Mesenchymal stem cell (in vitro differentiated cells and primary cell): ENCODE measurements at places on chromosomes 4 and X.

- DNase-seq: no peak
Observed at GRCh38 chr4:176566769-176567168, 226.0 kb downstream of the VEGFC start.

- DNase-seq: no peak
Observed at GRCh38 chr4:81432825-81433224, 38.9 kb downstream of the RASGEF1B start.

- no peak for DNase-seq
Observed at GRCh38 chr4:67668315-67668714, 32.6 kb downstream of the UBA6 start.

DNA sequence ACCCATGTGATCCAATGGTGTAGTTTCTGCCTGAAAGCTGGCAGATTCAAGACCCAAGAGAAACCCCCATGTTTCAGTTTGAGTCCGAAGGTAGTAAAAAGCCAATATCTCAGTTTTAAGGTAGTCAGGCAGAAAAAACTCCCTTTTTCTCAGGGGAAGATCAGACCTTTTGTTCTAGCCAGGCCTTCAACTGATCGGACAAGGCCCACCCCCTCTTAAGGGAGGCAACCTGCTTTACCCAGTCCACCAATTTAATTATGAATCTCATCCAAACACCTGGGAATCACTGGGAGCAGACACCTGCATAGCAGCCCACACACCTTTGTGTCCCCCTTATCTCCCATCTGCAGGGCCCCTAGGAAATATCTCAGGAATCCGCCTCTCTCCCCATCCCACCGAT is 322.0 kb downstream of the STK32B start:
- no peak for DNase-seq

DNA sequence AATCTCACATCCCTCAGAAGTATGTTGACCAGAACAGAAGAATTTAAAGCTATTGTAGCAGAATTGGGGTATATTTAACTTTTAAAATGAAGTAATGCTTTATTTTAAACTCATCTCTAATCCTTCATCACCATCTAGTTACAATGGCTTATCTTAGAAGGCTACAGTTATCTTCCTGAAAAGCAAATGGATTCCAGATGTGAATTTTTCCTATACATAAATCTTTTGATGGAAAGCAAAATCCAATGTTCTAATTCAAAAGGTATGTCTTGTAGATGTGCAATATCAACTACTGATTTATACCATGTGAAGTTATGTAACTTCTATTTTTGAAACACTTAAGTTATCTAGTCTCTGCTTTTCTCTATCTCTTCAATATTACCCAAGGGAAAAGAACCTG is 47.6 kb downstream of the CCNG2 start:
- no peak for DNase-seq

DNA sequence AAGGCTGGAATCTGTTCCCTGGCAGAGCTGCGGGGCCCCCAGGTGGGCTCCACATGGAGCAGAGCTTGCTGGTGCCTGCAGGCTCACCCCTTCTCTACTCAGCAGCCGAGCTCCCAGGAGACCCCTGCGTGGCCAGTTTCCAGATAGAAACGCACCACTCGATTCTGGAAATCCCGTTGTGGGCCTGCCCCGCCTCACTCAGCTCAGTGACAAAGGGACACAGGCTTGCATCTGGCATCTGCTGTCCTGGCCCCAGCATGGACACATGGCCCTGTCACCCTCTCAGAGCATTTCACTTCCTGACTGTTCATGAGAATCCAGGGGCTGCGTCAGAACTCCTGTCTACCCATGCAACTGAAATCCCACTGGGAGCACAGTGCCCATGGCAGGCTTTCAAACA is 20.5 kb upstream of the C4orf50 start:
- DNase-seq: no peak

DNA sequence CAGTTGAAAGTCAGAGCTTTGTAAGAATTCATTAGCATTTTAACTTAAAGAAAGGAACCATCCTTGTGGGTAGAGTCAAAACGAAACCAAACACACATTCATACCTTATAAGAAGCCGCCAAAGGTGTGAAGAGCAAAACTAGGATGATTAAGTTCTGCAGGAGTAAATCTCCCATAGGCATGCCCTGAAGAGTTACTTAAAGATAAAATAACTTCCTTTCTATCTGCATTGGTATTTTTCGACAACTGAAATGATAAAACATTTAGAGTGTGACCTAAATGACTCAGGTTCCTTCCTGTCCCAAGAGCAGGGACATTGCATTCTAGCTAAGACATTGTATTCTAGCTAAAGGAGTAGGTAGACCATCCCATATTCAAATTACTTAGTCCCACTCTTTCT is 75.3 kb downstream of the BCOR start:
- DNase-seq: no peak

GRCh38 chr4:56979421-56980072 is 851 bp downstream of the POLR2B start:
- DNase-seq: peak; percentile 76

DNA sequence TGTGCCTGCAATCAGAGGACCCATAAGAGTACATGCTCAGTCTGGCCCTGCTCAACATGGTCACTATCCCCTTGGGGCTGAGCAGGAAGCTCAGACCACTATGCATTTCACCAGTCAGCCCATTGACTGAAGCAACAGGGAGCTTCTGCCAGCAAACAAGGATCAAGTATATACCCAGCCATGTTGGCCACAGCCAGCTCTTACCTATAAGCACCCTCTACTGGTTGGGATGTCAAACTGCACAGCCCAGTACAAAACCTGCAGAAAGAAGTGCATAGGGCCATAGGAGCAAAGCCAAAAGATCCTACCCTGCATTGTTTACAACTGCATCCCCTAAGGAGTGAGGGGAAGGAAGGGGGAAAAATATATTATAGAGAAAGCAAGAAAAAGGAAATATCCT is 214.4 kb upstream of the CPEB2 start:
- DNase-seq: peak; percentile 45

DNA sequence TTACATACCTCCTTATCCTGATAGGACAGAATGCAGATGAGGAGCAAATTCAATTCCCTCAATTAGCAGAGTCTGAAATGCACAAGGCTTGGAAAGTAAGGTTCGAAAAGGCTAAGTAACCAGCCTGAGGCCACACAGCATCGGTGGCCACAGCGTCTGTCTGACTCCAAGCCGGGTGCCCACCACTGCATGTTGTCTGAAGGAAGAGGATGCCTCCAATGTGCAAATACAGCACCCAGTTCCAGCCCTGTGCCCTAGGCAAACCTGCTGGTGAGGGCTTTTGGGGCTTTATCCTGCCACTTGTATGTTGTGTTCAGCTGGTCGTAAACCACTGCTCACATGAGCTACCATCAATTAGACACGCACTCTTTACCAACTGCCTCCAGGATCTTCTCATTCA is 48.6 kb upstream of the PPP2R2C start:
- DNase-seq: no peak

DNA sequence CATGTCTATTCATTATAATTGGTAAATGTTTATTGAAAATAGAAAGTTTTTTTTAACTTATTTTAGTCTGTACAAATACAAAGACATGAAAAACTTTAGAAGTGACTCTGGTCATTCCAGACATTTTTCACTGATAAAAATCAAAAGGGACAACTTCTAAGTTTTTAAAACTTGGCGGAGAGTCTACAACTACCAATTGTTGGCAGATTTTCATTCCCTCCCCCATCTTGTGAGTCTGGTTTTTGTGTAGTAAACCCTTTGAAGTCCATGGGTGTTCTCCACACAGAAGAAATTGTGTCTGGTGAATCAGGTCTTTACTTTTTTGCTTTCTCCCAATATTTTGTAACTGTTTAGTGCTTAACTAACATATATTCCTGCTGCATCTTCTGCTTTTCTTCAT is 336.5 kb downstream of the PDGFC start:
- DNase-seq: no peak

DNA sequence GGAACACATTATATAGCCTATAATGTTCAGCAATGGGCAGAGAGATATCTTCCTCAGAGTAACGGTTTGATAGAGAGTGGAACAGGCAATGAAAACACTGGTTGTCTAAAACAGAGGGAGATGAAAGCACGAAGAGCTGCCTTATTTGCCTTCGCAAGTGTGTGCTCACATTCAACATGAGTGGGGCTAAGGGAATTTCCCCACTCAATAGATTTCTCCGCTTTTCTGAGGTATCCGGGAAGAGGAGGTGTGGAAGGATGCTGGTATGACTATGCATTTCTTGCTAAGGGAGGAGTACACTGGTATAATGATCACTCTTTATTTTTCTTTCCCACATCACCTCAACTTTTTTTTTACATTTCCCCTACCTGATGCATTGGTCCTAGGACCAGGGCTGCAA is 7.8 kb upstream of the GPR82 start:
- DNase-seq: no peak

GRCh38 chr4:61273233-61273632 is 73.1 kb downstream of the ADGRL3 start:
- peak; percentile 46 for DNase-seq

DNA sequence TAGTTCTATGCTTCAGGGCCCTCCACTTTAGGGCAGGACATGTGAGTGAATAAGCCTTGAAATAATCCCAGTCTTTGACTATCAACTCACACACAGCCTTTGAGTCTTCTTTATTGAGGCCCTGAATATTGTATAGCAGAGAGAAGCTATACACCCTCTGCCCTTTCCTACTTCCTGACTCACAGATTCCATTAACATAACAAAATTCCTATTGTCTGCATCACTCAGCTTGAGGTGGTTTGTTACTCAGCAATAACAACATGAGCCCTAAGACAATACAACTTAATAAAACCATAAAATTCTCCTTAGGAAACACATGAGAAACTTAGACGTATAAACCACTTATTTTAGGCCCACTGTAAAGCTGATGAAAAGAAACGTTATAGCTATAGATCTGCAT is 680.3 kb upstream of the DIAPH2 start:
- peak; percentile 48 for DNase-seq

- peak; percentile 23 for DNase-seq
Observed at GRCh38 chr4:163344147-163345125, 744 bp downstream of the NPY5R start.

DNA sequence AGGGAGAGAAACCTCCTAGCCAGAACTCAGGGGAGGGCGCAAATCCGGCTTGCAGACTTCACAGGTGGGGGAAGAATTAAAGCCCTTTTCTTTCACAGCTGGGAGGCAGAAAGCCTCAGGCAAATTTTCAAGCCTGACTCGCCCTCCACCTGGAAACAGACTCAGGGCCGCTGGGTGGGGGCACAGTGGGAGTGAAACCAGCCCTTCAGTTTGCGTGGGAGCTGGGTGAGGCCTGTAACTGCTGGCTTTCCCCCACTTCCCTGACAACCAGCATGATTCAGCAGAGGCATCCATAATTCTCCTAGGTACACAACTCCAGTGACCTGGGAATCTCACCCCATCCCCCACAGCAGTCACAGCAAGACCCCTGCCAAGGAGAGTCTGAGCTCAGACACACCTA is 206.9 kb upstream of the INTU start:
- no peak for DNase-seq

DNA sequence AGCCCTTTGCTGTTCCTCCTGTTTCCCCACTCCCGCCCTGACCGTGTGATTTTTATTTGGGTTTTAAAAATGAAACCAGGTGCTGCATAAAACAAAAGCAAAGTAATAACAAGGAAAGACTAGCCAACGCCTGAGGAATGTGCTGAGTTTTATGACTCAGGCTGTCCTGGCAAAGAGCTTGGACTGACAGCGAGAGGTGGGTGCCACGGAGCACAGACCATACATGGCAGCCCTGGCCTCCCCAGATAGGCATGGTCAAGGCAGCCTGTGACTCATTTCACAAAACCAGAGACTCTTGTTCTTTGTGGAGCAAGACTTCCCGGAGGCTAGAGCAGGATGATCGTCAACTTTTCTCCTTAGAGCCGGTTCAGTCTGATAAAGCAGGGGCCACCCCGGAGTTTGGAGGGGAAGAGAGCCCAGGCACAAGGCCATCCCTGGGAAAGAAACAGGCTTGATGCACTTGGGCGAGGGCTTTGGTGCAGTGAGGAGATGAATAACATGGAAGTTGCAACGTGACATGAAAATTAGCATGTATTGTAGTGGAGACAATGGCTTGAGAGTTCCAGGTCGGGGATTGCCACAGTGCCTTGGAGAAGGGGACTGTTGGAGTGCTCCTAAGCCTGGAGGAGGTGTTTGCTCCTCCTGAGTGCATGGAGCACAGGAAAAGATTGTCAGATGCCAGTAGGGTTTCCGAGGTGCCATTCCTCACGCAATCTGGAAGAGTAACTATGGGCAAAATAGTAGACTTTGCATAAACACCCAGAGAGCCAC is 54.8 kb downstream of the C4orf51 start:
- peak; percentile 90 for DNase-seq

- DNase-seq: no peak
Observed at GRCh38 chr4:98318521-98318920, 57.3 kb downstream of the RAP1GDS1 start.

DNA sequence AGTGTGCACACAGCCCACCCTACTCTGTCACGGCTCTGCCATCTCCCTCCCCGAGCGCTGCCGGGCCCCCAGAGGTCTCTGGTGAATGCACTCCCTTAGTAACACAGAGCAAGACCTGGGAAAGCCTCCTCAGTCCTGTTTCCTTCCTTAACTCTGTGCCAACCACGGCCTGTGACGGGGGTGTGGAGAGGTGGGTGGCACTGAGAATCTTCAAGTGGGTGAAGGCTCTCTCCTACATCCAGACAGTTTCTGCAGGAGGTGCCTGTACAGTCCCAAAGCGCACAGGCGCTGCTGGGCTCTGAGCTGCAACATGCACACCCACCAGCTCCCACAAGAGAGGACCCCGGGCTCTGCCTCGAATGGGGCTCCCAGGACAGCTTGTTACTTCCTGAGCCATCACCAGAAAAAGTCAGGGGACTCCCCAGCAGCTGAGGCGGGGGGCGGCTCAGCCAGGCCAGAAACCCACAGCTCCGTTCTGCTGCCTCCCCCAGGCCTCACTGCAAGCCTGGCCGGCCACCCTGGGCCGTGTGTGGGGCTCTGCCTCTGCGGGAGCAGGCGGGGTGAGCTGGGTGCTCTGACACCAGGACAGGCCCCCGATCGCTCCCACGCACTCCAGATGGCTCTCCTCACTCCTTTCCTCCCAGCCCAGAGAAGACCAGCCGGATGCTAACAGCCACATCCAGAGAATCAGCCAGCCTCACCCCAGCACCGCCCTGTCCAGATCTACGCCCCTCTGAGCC is 29.7 kb downstream of the FAM53A start:
- no peak for DNase-seq

GRCh38 chr4:77015390-77015789 is 60.4 kb downstream of the CCNI start:
- DNase-seq: peak; percentile 80
